ENCODE measurements at places on chromosomes 7 and 10.

GRCh38 chr7:107579885-107580715, at the start of gene BCAP29:
Gene BCAP29, plus strand, starts transcription at chr7:107580246. Its CDS starts 527 bp downstream, at chr7:107580773.
- peak; percentile 59 for DNase-seq

- no peak for DNase-seq
Observed at GRCh38 chr7:38775506-38776175, 133.3 kb downstream of the VPS41 start.

DNA sequence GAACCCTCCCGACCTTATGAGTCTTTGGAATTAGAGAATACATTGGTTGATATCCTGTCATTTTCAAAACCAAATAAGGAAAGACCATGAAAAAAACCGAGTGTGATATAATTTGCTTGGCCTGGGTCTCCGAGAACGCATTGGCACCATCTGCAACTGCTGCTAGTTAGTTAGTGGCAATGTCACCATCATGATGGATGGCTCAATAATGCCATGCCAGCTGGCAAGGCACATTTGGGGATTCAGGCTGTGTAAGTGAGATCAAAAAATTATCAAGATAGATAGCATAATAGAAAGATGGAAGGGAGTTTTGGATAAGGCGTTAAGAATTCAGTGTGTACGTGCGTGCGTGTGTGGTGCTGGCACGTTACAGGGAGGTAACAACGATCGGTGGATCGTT, 134.7 kb upstream of the TCERG1L start:
- no peak for DNase-seq

- no peak for DNase-seq
Observed at GRCh38 chr10:774661-775244, 85.3 kb upstream of the DIP2C start.

GRCh38 chr7:158816995-158817394, 12.3 kb downstream of the ESYT2 start:
- no peak for DNase-seq

GRCh38 chr7:150856303-150857275, 4.3 kb downstream of the AOC1 start:
- peak; percentile 6 for DNase-seq

DNA sequence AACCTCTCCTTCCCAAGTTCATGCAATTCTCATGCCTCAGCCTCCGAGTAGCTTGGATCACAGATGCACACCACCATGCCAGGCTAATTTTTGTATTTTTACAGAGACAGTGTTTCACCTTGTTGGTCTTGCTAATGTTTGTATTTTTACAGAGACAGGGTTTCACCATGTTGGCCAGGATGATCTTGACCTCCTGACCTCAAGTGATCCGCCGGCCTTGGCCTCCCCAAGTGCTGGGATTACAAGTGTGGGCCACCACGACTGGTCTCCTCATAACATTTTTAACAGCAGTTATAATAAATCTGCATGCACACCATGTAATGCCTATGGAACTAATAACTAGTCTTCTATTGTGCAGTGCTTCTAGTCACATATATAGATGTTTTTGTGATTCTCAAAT, 123.8 kb upstream of the VKORC1L1 start:
- no peak for DNase-seq

DNA sequence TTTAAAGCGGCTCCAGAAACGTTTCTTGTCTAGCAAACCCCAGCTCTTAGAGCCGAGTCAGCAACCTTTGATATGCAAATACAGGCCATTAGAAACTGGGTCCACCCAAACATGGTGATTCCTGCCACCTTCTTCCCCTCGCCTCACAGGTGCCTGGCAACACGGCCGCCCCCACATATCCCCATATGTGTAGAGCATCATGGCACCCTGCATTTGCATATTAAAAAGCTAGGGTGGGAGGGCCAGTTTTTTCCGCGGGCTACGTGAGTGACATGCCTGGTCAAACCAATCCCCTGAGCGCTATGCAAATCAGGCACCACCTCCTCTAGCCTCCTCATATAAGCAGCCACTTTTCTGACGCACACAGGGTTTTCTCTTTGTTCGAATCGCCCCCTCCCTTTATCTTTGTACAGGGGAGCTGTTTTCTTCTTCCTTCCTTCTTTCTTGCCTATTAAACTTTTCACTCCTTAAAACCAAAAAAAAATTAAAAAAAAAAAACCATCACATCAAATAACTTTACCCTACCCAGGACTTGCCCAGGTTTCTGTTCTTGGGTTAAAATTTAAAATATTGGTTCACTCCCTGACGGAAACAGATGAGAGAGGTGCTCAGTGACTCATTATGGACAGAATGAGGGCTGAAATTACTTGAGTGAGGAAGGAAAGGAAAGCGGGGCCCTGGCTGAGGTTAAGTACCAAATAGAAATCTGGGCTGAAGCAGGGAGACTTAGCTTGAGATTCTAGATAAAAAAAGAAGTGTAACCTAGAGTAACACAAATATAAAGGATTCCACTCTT, 59.8 kb downstream of the COA1 start:
- DNase-seq, result no peak

- no peak for DNase-seq
Observed at GRCh38 chr10:59227136-59227673, 50.8 kb downstream of the PHYHIPL start.

DNA sequence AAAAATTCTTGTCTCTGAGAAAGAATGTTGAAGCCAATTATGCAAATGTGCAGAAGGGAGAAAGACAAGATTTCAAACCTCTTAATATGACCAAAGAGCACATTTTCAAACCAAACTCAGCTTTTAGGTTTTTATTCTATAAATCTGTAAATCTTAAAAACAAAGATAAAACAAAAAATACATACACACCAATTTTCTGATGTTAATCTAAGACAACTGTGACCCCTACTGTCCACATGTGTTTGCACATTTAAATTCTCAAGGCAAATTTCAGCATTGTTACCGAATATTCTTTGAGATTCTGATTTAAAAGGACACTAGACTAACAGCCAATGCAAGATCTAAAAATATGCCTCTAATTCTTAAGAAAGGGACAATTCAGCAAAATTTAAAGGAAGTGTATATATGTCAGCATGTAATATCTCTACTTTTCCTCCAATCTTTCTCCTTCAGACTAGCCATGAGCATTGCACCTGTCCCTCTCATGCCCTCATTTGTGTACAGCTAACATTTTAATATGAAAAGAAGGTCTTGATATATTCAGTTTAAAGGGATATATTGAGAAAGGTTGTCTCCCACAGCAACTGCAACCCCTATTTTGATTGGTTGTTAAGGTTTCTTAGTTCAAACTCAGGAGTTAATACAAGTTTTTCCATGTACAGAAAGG, 417.9 kb downstream of the IPMK start:
- DNase-seq, result no peak

DNA sequence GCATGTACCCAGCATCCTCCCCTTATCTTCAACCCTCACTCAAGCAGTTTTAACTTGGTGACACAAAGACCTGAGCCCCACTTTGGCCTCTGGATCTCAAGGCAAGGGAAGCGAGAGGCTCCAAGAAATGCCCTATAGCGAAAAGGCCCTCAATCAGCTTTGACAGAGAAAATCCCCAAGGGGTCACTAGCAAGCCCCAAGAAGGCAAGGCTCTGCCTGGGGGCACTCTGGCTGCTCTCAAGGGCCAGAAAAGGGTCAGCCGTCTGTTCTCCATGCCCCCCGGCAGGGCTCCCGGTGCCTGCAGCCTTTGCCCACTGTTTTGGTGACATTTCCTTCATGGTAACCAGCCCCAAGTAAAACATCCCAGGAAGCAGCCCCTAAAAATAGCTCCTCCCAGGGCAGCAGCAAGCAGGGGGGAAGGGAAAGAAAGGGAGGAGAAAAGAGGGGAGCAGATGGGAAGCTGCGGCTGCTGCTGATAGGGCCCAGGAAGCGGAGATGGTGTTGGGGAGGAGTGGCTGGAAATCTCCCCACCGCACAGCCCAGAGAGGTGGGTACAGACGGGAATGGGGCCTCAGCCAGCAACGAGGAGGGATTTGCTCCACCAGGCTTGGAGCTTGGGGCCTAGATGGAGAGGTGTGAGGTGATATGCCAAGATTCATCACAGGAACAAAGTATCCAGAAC, 7.1 kb downstream of the CAMK2G start:
- no peak for DNase-seq

DNA sequence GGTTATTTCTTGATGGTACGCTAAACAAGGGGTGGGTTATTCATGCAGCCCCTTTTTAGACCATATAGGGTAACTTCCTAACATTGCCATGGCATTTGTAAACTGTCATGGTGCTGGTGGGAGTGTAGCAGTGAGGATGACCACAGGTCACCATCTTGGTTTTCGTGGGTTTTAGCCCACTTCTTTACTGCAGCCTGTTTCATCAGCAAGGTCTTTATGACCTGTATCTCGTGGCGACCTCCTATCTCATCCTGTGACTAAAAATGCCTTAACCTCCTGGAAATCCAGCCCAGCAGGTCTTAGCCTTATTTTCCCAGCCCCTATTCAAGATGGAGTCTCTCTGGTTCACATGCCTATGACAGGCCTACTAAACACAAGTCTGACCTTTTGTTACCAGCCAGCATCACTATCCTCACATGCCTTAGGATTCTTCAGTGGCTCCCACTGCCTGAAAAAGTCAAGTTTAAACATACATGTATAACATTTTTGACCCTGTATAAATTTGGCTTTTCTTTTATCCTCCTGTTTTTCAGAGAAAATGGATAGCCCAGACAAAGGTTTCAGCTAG, 13.2 kb upstream of the COBL start:
- DNase-seq, result no peak

GRCh38 chr7:140360697-140361229, 37.6 kb downstream of the SLC37A3 start:
- no peak for DNase-seq

- DNase-seq, result no peak
Observed at GRCh38 chr7:19202599-19202998, 57.4 kb upstream of the FERD3L start.

- no peak for DNase-seq
Observed at GRCh38 chr7:140645166-140645900, 4.7 kb upstream of the DENND2A start.

DNA sequence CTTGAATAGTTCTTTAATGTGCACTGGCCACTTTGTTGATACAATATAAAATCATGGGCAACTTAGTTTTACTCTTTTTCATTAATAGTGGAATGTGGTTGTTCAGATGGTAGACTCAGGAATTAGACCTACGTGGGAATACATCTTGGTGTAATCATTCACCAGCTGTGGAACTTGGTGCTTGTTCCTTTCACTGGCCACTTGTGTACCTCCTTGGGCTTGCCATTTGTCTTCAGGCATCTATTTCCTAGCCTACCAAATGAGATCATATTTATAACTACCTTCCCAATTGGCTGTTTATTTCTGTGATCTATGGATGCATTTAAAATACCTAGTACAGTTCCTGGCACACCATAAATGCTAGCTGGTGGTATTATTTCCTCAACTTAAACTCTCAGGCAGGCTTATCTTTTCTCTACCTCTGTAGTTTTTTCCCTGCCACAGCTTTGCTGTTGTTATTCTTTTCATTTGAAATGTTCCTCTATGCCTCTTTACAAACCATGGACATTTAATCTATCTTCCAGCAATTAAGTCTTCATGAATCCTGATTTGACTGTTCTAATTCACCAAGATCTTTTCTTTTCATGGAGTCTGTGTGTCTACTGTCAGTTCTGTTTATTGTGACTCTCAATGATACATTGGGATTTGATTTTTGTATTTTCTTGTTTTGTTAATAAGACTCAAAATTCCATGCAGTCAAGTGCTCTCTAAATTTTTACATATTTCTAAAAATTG, 113.0 kb downstream of the ADAM22 start:
- DNase-seq, result no peak

DNA sequence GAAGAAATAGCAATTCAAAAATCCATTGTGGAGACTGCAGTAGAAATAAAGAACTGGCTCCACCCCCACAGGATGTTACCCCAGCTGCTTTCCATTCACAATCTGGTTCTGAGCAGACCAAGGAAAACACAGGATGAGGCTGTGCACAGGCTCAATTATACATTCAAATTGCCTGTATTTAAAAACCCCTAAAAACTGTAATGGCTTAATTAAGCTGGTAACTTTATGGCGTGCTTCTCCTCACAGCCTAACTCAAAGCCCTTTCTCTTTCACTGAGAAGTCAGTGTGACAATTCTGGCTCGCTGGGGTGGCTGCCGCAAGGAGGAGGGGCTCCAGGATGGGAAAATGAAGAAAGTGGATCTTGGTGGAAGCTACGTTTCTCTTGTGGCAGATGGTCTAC, 1191.1 kb downstream of the SORCS1 start:
- DNase-seq, result no peak

GRCh38 chr7:26858241-26858715, 6.1 kb downstream of the SKAP2 start:
- DNase-seq, result no peak
